Activated T-helper 17 cell treated with anti-CD3 and anti-CD28 coated beads, Interleukin-2, amount 50 U/mL, for 72 hours (primary cell): ENCODE measurements at places on chromosomes 12 and 14.
A peak's percentile ranks its signal among the peaks of the same experiment; 100 is the strongest.

DNA sequence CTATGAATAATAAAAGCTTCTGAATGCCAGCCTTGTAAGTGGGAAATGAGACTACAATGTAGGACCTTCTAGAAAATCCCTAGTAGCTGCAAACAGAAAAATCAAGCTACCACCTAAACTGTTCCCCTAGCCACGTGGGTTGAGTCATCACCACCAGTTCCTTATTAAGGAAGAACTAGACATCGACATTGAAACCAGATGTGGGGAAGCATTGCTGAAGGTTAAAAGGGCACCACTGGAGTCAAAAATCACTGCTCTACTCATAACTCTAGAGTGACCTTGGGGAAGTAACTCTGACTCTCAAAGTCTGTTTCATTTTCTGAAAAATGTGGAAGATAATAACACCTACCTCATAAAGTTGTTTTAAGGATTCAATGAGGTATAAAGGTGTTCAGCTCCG is 9.4 kb upstream of the CNIH1 start:
- peak overlapping the region; percentile 3 for H3K4me3 ChIP-seq
- H3K36me3 ChIP-seq = no peaks in the 10 kb centered on the region
- H3K4me1 ChIP-seq = peaks cover 6% of the 10 kb centered on the region
- H3K27ac ChIP-seq = no peak overlapping the region
- no peaks in the 10 kb centered on the region for H3K27me3 ChIP-seq

DNA sequence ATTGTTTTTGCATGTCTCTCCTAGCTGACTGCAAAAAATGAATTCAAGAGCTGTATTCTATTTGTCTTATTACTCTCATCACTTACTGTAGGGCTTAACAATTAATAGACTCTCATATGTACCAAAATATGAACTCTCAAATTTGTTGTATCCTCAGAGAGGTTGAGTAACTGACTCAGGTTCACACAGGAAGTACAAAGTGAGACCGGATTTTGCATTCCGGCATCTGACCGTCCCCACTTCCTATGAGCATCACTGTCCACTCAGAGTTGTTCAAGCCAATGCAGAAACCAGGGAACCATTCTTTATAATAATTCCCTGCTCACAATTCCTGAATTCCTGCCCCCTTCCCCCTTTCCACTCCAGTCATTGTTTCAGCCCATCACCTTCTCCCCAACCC is 113.3 kb upstream of the AMIGO2 start:
- ATAC-seq = peak; percentile 43
- H3K27ac ChIP-seq = peak overlapping the region; percentile 91
- no peaks in the 10 kb centered on the region for H3K27me3 ChIP-seq
- peaks cover 63% of the 10 kb centered on the region for H3K4me1 ChIP-seq
- peaks cover 27% of the 10 kb centered on the region for H3K36me3 ChIP-seq

- peak; percentile 56 for ATAC-seq
- no peaks in the 10 kb centered on the region for H3K36me3 ChIP-seq
- peaks cover 5% of the 10 kb centered on the region for H3K4me1 ChIP-seq
Measured at GRCh38 chr14:52801014-52801712, 9.8 kb upstream of the GNPNAT1 start.

- no peak overlapping the region for H3K4me3 ChIP-seq
- peaks cover 23% of the 10 kb centered on the region for H3K4me1 ChIP-seq
- no peaks in the 10 kb centered on the region for H3K27me3 ChIP-seq
- H3K27ac ChIP-seq = peak overlapping the region; percentile 85
- ATAC-seq = no peak
Measured at GRCh38 chr14:100339766-100340422, 16.8 kb downstream of the SLC25A47 start.
